ENCODE measurements at places on chromosomes 11 and 22. TPM values are rescaled to one million over a fixed set of nuclear protein-coding genes. Genes with fewer than 3 reads are reported as not detected.

The FHIP1B gene
- total RNA-seq = 105 TPM

The GGTLC3 gene
- total RNA-seq = not detected

The CFAP68 gene
- 42.2 TPM for total RNA-seq

The ACR gene
- total RNA-seq = 13.1 TPM

The PANX3 gene
- not detected for total RNA-seq

The ME3 gene
- 31.4 TPM for total RNA-seq

The PLAAT2 gene
- 2.6 TPM for total RNA-seq

Data from prostate gland (tissue), 2 donors.